Frontal cortex (tissue), 4 donors: ENCODE measurements at places on chromosomes 6 and 20. TPM values are rescaled to one million over a fixed set of nuclear protein-coding genes. Genes with fewer than 3 reads are reported as not detected.

DNA sequence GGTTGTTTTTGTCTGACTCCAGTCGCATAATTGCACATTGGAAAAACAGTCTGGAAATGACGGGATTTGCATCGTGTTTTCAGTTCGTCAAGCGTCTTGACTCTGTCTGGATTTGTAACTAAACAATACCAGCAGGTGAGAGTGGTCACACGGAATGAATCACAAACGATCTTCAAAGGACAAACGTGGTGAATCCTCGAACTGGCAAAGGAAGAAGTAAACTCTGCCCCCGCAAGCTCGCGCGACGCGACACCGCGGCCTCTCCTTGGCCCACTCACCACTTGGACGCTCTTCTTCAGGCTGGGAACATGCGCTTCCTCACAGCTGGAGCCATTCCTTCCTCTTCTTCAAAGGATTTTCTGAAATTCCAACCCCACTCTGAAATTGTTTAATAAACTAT lies 352.6 kb downstream of the THBS2 start:
- DNase-seq: no peak

GRCh38 chr20:1415667-1416468 lies 23.0 kb upstream of the FKBP1A start:
- no peak for DNase-seq

DNA sequence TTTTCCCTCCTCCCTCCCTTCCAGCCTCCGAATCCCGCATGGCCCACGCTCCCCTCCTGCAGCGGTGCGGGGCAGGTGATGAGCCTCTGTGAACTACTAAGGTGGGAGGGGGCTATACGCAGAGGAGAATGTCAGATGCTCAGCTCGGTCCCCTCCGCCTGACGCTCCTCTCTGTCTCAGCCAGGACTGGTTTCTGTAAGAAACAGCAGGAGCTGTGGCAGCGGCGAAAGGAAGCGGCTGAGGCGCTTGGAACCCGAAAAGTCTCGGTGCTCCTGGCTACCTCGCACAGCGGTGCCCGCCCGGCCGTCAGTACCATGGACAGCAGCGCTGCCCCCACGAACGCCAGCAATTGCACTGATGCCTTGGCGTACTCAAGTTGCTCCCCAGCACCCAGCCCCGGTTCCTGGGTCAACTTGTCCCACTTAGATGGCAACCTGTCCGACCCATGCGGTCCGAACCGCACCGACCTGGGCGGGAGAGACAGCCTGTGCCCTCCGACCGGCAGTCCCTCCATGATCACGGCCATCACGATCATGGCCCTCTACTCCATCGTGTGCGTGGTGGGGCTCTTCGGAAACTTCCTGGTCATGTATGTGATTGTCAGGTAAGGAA lies at the start of gene OPRM1:
OPRM1 (plus strand) TSS at position 10 of the 612 bp plus-strand sequence; CDS start at position 315, 305 bp downstream.
- DNase-seq: no peak

DNA sequence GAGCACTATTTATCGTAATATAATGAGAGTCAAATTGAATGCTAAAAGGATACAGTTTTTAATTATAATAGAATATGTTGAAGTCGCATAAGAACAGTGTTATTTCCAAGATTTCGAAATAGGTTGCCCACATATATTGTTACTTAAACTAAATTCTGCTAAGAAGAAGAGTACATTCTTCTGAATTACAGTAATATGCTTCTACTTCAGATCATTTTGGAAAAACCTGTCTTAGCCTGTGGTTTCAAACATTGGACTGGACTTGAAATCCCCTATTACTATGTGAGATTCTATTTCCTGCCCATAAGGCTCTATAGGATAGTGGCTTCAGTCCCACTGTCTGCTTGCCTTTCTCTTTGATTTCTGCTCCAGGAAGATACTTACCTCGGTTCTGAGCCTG lies 137.2 kb downstream of the B3GAT2 start:
- DNase-seq: no peak

GRCh38 chr6:144478483-144478882 lies 193.3 kb downstream of the UTRN start:
- DNase-seq: no peak

DNA sequence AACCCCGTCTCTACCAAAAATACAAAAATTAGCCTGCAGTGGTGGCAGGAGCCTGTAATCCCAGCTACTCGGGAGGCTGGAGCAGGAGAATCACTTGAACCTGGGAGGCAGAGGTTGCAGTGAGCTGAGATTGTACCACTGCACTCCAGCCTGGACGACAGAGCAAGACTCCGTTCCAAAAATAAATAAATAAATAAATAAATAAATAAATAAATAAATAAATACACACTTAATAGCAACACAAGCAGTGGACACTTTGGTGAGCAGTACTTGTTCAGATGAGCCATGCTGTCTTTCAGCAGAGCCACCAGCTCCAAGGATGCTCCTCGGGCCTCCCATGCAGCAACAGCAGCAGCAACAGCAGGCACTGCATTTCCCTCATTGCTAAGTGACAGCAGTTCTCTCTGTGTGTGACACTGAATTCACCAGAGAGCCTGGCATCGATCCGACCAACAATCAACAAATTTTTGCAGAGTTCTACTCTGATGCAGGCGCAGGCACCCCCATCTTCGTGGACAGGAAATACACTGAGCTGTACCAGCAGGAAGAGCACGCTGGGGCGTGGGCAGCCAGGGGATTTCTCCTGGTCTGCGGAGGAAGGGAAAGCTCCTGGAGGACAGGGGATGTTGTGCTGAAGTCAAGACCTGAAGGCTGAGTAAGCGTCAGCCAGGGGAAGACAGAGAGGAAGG lies 54.0 kb upstream of the SNX9 start:
- no peak for DNase-seq

- no peak for DNase-seq
These were observed 47.9 kb downstream of the EPB41L2 start for GRCh38 chr6:131015025-131015591.

DNA sequence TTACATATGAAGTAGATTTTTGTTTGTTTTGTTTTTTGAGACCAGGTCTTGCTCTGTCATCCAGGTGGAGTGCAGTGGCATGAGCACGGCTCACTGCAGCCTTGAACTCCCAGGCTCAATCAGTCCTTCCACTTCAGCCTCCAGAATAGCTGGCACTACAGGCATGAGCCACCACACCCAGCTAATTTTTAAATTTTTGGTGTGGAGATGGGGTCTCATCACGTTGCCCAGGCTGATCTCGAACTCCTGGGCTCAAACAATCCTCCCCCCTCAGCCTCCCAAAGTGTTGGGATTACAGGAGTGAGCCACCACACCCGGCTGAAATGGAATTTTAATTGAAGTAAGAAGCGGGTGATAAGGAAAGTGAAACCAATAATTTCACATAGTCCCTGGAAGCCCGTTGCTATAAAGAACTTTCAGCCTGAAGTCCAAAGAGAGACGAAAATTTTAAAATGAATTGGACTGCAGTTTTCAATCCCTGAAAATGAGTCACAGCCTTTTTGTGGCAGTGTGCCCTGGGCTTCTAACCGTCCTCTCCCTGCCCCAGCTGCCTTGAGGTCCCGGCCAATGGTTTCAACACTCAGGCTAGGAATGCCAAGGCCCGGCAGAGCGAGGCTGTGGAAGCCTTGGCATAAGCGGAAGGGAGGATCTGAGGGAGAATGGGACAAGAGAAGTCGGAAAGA lies 757 bp downstream of the RAET1E start:
- DNase-seq: no peak

DNA sequence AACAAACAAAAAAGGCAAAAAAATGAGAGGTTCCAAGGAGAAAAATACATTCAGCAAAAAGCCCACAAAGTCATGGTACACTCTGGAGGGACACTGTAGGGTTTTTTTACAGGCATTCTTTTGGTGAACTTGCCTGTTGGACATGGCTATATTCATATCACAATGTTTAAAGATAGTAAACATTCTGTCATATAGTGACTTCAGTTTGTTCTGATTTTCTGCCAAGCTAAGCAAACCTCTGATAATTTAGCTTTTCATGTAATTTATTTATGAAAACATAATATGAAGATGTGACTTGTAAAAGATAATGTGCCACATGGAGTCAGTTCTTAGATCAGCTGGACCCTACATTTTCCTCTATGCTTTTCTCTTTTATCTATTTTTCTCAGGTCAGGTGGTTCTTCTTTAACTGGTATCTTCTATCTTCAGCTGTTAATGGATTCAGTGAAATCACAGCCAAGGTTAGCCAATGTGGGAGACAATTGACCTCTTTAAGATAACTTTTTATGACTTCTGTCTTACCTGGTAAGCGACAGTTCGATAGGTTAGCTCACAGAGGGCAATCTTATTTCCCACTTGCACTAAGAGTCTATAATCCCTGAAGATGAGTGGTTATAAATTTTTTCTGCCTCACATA lies 87.9 kb downstream of the ADGRB3 start:
- no peak for DNase-seq

- no peak for DNase-seq
These were observed 3.6 kb upstream of the BPIFB1 start for GRCh38 chr20:33279261-33279910.

GRCh38 chr6:30744054-30744805 lies at the start of gene IER3:
Gene IER3, minus strand, starts transcription at chr6:30744547. Its CDS starts 29 bp downstream, at chr6:30744518.
- peak; percentile 62 for DNase-seq

DNA sequence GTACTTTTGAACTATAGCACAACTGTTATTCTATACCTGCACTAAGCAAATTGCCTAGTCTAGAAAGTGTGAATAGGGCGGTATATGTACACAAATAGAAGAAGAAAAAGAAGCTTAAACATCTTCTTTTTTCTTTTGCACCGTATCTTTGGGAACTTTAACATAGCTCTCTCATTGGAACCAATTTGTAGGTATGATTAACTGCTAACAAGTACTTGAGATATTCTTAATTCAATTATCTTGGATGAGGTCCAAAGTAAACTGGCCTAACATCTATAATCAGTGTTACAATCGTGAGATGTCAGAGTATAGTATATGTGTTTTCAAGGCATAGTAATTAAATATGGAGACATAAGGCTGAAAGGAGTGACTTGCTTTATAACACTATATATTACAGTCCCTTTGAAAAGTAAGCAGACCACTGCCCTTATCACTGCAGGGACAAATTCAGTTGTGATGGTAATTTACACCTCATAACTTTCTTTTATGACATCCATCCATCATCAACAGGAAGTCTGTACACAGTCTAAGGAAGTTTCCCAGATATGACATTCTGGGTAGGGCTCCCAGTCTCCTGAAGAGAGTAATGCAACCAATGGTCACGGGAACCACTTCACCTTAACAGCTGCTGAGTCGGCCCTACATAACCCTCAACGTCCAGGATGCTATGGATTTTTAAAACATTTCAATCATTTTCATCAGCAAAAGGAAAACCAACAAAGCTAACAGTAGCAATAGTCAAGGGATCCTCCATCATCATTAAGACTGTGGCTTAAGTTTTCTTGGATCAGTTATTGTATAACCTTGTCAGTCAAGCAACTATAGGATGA lies 37.6 kb downstream of the NKAIN2 start:
- DNase-seq: no peak

GRCh38 chr6:30113841-30114240 lies 951 bp upstream of the TRIM31 start:
- DNase-seq: no peak

DNA sequence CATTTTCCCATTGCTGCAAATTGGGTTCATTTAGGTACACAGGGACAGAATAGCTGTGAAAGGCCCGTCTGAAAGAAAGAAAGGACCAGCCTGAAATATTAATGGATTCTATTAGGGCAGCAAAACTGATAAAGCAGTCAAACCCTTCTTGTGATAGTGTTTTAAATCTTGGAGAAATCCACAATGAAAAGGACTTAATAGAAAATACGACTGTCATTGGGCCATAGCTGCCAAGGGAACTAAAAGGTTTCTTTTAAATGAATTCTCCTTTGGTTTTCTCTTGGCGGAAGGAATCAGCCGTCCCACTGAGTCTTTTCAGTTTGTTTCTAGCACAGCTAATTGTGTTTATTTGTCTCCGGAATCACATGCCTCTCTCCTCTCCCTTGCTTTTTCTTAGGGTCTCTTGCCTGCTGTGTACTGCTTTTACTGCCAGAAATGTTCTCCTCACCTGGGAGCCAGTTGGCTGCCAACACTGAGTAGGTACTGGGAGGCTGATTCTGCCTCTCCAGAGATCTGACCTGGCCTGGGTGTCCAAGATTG lies 11.3 kb downstream of the PAQR8 start:
- DNase-seq: no peak

DNA sequence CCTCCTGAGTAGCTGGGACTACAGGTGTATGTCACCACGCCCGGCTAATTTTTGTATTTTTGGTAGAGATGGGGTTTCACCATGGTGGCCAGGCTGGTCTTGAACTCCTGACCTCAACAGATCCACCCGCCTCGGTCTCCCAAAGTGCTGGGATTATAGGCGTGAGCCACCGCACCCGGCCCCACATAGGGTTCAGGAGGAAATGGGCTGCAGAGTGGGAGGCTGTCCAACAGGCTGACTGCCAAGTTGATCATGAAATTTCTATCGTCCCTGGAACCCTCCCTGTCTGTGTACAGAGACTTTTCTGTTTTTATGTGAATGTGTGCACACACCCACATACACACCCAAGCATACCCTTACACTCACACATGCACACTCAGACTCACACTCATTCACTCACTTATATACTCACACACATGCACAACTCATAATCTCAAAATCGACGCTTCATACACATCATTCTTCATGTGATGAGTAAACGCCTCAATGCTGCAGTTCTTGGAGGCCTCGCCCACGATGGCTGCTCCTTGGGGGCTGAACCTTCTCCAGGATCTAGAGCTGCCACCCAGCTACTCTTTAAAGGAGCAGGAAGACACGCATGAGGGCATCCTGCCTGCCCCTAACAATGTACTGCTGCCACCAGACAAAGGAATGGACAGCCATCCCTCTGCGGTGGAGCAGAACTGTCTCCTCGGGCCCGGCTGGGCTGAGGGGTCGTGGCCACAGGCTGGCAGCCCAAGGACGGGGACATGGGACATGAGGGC lies 35.6 kb downstream of the SUN5 start:
- peak; percentile 2 for DNase-seq

- DNase-seq: no peak
These were observed 19.3 kb downstream of the RIN2 start for GRCh38 chr20:19777315-19777714.

DNA sequence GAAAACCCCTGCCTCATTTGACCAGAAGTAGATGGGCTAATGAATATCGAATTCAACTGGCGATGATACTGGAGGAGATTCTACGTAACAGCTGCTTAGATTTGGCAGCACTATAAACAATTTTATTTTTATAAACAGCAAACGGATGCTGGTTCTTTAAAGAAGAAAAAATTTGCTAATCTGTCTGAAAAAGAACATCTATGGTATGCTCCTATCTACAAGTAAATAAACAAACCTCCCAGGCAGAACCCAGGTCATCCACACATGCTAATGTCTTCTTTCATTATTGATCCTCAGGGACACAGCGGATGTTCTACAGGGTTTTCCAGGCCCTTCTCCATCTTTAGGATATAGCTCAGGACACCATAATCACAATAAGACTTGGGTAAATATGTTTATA lies 291.3 kb downstream of the ALDH8A1 start:
- no peak for DNase-seq

GRCh38 chr6:62612471-62612870 lies 326.4 kb upstream of the KHDRBS2 start:
- DNase-seq: no peak

The HEBP2 gene
- 4.9 TPM for total RNA-seq

The BPIFB2 gene
- total RNA-seq: not detected

The POLR3F gene
- 35.5 TPM for total RNA-seq

The GCNT2 gene
- total RNA-seq: 19.2 TPM

The SOX18 gene
- total RNA-seq: 0.41 TPM

The E2F1 gene
- total RNA-seq: 2.4 TPM

The CST4 gene
- not detected for total RNA-seq

The TRIM40 gene
- total RNA-seq: not detected

The HCRTR2 gene
- 30.6 TPM for total RNA-seq
